ENCODE measurements at places on chromosomes 3 and 15. TPM values are rescaled to one million over a fixed set of nuclear protein-coding genes. Genes with fewer than 3 reads are reported as not detected.

The SAMMSON gene
- not detected for total RNA-seq

The PLA2G4B gene
- total RNA-seq: 1.6 TPM

The AP3S2 gene
- 41.8 TPM for total RNA-seq

The RPS17 gene
- total RNA-seq: 2,990 TPM

The HMCES gene
- total RNA-seq: 19.8 TPM

All from smooth muscle cell of the coronary artery (primary cell).